Kidney capillary endothelial cell (primary cell): ENCODE measurements at places on chromosomes 1 and 21.

- DNase-seq = no peak
These were observed 31.5 kb downstream of the EBNA1BP2 start for GRCh38 chr1:43140583-43140982.

GRCh38 chr1:226615876-226616275 is 67.3 kb downstream of the STUM start:
- DNase-seq = no peak

DNA sequence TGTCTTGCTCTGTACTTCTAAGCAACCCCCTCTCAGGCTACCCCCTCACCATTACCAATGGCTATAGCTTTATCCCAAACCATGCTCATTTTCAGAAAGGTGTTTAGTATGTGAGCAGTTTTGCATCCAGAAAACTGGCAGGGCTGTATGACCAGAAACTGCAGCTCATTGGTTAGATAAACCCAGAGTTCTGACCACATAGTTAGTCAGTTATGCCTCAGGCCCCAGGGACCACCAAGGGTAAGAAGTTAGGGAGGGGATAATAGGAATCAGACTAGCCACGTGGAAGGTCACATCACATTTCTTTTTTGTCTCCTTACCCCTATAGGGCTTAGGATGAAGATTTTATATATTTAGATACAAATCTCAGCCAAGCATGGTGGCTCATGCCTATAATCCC is 1.2 kb downstream of the ITGA10 start:
- no peak for DNase-seq

- no peak for DNase-seq
These were observed 61.7 kb downstream of the TSEN15 start for GRCh38 chr1:184113251-184113650.

- no peak for DNase-seq
These were observed 1.4 kb upstream of the WDR26 start for GRCh38 chr1:224435999-224436398.

- no peak for DNase-seq
These were observed 1.8 kb downstream of the SH3GLB1 start for GRCh38 chr1:86706018-86706635.

DNA sequence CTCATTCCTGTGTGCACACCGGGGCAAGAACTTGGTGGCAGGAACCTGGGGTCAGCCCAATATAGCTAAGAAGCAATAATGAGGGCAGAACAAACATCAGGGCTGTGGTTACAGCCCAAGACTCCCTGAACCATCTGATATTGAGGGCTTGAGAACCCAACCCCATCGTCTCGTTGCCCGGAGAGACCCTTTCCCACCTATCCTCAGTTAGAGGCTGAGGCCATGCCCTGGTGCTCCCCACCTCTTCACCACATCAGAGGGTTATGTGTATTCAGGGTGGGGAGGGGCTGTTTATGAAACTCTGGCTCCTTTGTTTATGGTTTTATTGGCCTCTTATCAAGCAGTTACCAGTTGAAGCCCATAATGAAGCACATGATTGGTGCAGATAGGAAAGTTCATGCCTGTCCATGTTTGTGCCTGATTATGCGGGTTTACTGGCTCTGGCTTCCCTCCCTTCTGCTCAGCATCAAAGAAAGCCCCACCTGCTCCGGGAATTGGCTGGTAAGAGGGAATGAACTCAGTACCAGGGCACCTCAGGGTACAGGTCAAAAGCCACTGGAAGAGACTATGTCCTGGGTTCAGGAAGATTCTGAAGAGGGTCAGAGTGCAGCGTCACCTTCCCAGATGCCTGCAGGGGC is 14.5 kb downstream of the NUAK2 start:
- DNase-seq = no peak

DNA sequence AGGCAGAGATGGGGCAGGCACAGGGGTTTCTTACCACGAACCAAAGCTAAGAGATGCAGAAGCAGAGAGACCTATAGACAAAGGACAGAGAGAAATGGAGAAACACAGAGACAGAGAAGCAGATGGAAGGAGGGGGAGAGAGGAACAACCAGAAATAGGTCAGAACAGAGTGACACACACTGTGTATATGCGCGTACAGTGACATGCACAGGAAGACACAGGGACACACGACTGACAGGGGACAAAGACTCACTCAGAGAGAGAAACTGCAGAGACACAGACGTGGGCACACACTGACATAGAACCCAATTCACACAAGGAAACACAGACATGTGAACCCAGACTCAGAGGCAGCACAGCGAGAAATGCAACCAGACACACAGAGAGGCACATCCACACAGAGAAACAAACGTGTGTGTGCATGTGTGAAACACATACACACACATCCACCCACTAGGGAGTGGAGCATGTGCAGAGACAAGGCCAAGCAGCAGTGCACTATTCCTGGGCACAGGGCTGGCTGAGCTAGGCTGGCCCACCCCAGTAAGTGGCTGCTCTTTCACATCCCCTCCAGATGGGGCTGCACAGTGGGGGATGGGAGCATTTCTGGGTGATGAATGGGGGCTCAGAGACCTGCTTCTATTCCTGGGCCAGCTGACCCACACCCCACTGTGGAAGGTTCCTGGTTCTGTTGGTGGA is 123.4 kb upstream of the CSF3R start:
- no peak for DNase-seq
